AG04449 (cell line): ENCODE measurements at places on chromosomes 16 and 17.
A peak's percentile ranks its signal among the peaks of the same experiment; 100 is the strongest.

GRCh38 chr17:3038941-3039340 lies 24.5 kb downstream of the OR1D5 start:
- no peak for DNase-seq

DNA sequence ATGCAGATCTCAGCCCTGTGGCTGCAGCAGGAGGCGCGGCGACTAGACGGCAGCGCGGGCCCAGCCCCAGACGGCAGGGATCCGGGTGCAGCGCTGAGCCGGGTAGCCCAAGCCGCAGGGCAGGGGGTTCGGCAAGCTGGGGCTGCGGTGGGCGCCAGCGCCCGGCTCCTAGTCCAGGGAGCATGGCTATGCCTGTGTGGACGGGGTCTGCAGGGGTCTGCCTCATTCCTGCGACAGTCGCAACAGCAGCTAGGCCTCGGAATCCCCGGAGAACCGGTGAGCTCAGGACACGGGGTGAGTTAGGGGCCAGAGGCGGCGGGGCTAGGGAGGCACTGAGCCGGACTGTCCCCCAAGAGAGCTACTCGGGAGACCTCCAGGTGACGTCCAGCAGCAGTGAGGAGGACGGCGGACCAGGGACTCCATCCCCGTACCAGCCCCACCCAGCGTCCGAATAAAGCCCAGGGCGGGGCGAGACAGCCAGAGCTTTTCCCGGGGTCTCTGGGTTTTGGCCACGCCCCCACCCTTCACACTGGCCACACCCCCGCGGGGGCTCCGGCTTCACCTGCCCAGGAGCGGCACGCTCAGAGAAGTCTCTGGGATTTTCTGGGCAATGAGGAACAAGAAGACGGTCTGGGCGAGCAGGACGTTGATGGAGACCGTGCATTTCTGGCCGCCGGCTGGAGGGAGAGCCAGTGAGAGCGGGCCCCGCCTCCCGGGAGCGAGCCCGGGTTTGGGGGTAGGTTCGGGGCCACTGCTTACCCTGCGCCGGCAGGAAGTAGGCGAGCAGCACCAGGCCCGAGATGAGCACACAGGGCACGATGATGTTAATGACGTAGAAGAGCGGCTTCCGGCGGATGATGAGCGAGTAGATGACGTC lies 1.1 kb downstream of the C17orf107 start:
- DNase-seq: no peak

GRCh38 chr16:84360170-84360569 lies 8.2 kb upstream of the ATP2C2 start:
- DNase-seq: no peak

GRCh38 chr17:17897442-17897841 lies 60.7 kb upstream of the SREBF1 start:
- no peak for DNase-seq

DNA sequence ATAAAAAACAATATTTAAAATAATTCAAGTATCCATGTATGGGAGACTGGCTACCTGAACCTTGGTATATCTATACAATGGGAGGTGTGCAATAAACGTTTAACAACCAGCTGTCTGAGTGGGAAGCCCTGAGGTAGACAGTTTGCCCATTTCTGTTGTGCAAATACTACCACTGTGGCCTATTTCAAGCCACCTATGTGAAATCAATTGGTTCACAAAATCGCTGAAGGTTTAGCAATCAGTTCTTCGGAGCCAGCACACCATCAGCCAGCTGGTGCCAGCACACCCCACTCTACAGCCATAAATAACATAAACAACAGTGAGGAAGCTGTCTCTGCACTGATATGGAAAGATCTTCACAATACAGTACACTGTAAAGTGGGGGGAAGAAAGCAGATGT lies 46.7 kb upstream of the KDM8 start:
- DNase-seq: no peak

- no peak for DNase-seq
These were observed 18.9 kb downstream of the KIAA0513 start for GRCh38 chr16:85046472-85046916.

DNA sequence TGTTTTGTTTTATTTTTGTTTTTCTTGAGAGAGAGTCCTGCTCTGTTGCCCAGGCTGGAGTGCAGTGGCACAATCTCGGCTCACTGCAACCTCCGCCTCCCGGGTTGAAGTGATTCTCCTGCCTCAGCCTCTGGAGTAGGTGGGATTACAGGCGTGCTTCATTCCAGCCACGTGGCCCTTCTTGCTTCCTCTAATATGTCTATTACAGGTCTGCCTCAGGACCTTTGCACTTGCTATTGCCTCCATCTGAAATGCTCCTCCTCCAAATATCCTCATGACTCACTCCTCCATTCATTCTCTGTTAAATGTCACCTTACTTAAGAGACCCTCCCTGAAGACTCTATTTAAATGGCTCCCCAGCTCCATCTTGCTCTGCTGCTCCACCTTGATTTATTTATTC lies 39.0 kb downstream of the LYRM9 start:
- DNase-seq: no peak

- no peak for DNase-seq
These were observed 145.3 kb upstream of the PLCG2 start for GRCh38 chr16:81633680-81634379.

DNA sequence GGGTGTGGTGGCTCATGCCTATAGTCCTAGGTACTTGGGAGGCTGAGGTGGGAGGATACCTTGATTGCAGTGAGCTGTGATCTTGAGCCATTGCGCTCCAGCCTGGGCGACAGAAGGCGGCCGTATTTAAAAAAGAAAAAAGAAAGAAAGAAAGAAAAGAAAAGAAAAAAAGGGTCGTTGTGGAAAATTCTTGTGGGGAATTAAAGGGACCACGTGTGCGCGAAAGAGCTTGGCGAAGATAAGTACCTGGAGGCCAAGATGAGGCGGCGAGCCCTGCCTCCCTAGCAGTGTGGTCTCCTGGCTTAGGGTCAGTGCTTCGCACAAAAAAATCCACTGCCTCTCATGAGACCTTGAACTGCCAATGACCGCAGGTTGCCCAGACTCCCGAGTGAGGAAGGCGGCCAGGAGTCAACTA lies 728 bp upstream of the NMT1 start:
- DNase-seq: no peak

- no peak for DNase-seq
These were observed 6.6 kb downstream of the PRSS8 start for GRCh38 chr16:31128711-31129567.

GRCh38 chr17:10161386-10161785 lies 37.0 kb downstream of the GAS7 start:
- DNase-seq: no peak

GRCh38 chr16:22370038-22370820 lies 4.2 kb downstream of the CDR2 start:
- DNase-seq: peak; percentile 42

DNA sequence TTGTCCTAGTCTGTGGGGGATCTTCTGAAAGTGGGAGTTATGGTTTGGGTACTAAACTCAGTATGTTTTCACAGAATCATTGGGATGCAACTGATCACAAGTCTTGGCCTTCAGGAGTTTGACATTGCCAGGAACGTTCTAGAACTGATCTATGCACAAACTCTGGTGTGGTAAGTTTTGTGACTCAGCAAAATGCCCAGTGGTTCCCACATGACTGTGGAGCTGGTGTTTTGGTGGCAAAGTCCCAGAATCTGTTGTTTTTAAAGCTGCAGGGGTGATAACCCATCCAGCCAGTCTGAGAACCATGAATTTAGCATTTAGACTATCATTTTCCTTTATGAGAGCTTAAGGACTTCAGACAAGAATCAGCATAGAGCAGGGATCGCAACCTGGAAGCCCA lies 40.6 kb downstream of the GDE1 start:
- no peak for DNase-seq

DNA sequence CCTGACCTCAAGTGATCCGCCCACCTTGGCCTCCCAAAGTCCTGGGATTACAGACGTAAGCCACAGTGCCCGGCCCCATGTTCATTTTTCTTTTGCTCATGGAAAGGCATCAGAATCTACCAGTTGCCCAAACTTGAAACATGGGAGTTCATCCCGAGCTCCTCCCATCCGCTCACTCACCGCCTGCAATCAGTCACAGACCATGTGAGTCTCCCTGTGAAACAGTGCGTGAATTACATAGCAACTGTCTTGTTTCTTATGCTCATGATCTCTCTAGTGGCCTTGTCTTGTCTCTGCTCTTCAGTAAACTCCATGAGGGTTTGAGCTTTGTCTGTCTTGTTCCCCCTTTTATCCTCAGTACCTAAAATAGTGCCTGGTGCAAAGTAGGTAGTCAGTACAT lies 52.1 kb upstream of the TNRC6A start:
- no peak for DNase-seq

GRCh38 chr17:29032857-29033197 lies 10.1 kb upstream of the PIPOX start:
- DNase-seq: no peak

- DNase-seq: no peak
These were observed 106.8 kb downstream of the CCDC182 start for GRCh38 chr17:57638284-57638683.

DNA sequence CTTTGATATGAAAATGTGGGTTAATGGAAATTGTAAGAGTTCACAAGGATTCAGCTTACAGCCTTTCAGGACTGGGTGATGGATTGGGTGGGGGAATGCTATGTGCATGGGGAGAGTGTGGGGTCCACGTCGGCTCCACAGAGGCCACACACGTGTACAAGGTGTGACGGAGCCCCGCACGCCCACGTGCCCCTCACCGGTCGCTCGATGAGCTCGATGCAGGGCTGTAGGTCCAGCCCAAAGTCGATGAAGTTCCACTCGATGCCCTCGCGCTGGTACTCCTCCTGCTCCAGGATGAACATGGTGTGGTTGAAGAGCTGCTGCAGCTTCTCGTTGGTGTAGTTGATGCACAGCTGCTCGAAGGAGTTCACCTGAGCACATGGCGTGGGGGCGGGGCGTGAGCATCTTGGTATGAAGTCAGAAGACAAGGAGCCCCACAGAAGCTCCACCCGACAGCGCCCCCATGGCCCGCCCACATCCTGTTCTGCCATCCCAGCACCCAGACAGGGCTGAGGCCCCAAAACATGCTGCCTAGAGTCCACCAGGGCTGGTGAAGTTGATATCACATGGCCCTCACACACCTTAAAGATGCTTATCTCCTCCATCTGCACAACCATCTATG lies 99.1 kb downstream of the MYH11 start:
- no peak for DNase-seq

DNA sequence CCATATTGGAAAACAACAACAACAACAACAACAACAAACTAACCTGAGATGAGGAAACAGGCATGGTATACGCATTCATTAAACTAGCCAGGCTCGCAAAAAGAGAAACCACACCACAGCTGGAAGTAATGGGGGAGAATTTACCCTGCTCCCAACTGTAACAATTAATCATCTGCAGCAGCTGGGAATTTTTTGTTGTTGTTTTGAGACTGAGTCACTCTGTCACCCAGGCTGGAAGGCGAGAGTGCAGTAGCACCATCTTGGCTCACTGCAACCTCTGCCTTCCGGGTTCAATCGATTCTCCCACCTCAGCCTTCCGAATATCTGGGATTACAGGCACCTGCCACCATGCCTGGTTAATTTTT lies 16.3 kb downstream of the PRPSAP1 start:
- no peak for DNase-seq

DNA sequence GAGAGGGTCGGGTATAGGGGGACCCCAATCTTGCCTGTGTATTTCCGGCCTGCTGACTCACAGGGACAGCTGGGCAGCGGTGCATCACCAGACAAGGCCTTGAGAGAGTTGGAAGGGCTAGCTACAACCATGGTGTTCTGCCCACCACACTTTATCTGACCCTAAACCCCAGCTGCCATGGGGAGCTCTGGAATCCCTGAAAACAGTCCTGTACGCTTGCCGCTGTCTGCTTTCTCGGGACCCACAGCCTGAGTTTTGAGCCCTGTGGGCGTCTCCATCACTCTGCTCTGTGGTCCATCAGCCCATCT lies 100.4 kb upstream of the GSE1 start:
- DNase-seq: no peak

DNA sequence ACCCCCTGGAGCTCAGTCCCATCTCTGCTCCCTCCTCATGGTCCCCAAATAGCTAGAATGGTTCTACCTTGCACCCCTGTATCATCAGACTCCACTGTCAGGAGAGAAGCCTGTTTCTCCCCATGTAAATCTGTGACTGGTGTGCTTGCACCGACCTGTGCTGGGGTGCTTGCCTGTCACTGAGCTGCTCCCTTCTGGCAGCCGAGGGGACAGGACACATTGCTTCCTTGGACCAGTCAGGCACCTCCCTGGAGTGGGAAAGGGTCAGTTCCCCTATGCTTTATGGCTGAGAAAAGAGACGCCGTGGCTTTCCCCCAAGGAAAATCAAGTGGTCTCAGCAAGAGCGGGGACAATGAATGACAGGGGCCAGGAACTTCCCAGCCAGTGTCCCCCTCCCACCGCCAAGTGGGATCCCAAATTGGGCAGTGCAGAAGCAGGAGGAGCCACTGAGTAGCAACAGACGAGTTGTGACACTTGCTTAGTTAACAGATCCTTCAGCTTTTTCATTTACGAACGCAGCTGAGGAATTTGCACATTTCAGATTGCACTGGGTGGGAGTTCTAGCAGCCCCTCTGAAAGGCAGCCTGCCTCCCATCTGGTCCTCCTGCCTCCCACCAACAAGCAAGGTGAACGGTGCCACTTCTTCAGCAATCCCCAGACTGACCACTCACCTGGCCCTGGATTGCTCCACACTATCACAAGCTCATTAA lies 156.4 kb downstream of the KATNIP start:
- no peak for DNase-seq

DNA sequence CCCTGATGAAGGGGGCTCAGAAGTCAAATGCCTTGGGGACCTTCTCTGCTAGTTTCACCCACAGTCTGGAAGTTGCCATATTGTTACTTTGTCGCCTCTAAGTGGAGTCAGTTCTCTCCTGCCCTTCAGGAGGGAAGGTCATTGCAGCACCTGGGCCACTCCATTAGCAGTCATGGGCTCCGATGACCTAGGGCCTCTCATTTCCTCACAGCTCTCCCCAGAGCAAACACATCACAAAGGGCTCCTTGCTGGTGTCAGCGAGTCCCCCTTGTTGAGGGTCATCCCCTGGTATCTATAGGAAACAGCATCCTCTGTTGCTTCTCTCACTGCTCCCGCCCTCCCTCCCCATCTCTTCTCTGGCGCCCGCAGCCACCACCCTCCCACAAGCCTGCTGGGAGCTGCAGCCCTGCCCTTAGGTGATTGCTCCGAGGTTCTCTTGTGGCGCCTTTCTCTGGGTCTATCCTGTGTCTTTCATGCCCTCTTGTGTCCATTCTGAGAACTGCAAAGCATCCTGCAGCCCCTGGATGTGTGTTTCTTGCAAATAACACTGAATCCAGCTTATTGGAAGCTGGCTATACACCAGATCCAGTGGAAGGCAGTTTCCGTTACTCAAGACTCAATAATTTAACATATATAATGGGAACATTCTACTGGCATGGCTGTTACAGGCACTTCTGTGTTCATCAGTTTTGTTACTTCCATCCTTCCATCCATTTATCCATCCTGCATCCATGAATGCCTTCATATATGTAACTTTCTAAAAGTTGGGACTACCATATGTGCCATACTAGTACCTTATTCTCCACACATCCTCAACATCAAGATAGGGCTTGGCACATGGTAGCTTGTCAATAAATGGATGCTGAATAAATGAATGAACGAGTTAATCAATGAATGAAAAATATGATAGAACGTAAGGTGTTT lies 21.2 kb downstream of the PDILT start:
- DNase-seq: peak; percentile 7
